Activated CD8-positive, alpha-beta memory T cell treated with anti-CD3 and anti-CD28 coated beads for 1 hour (primary cell): ENCODE measurements at places on chromosomes 13 and 19.
A peak's percentile ranks its signal among the peaks of the same experiment; 100 is the strongest.

GRCh38 chr19:13827656-13828055, 32.4 kb downstream of the ZSWIM4 start:
- no peak for DNase-seq

DNA sequence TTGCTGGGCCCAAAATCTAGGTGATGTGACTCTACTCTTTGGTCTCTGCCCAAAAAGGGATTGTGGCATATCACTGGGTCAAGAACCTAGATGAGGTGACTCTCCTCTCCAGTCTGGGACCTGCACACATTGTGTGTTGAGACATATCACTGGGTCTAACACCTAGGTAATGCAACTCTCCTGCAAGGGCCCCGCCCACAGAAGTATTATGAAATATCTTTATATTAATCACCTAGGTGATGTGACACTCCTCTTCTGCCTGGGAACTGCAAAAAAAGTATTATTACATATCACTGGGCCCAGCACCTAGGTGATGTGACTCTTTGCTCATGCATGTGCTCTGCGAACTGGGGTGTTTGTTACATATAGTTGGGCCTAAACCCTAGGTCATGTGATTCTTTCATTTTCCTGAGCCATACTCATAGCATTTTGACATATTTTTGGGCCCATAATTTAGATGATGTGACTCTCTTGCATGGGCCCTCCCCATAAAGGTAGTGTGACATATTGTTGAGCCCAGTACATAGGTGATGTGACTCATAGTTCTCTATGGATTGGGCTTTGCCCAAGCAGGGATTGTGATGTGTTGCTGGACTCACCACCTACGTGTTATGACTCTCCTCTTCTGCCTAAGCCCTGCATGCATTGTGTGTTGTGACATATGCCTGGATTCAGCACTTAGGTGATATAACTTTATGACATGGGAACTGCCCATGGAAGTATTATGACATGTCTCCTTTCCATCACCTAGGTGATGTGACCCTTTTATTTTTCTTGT, 11.2 kb upstream of the ZNF681 start:
- DNase-seq, result no peak

GRCh38 chr19:19032420-19033175, 719 bp downstream of the SUGP2 start:
- peak; percentile 63 for DNase-seq

DNA sequence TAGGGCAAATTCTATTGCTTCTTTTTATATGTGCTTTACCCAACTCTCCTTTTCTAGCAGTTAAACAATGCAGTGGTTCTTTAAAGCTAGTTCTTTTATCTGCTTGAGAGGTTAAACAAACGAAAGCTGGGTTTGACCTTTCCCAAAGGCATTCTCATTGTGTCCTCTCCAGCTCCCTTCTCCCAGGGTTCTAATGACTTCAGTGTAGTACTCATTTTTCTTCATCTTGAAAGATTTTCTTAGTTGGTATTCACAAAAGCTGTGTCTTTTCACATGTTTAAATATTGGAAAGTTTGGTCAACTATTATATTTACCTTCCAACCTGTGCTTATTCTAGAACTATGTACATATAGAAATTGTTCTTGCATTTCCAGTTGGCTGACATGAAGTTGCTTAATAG, 1.5 kb downstream of the WASF3 start:
- DNase-seq, result no peak

DNA sequence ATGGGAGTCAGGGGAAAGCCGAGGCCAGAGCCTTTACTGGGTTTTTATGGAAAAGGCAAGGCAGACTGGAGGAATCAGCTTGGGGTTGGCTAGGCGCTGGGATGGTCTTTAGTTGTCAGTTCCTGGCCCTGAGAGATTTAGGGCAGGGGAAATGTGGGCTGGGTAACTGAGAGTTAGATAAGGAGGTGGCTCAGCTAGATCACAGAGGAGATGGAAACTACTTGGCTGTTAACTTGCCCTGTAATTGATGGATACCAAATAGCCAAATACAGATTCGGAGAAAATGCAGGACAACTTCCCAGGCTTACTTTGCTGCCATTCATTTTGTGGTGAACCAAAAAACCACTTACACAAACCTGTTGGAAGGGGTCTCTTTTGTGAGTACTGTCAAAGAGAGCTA, 54.0 kb downstream of the LRCH1 start:
- DNase-seq, result no peak

DNA sequence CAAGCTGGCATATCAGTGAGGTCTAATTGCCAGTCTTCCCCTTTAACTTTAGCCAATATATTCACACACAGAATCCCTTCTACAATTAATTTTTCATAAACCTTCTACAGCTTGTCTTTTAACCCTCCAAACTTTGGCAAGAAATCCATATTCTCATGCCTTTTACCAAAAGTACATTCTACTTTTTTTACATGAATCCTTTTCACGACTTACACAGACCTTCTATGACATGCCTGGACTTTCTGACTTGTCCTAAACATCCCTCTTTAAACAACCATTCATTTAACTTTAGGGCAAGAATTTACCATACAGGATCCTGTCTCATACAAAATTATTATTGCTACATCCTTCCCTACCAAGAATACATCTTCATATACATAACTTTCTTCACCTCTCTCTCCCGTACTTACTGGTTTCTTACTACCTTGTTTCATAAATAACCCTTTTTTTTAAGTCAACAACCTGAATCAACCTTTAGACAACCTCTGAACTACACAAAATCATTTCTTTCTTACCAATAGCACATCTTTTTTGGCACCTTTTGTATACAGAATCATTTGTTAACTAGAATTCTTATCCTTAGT, 23.5 kb downstream of the ZNF544 start:
- DNase-seq, result no peak
